ENCODE measurements at places on chromosomes 7 and 10.

DNA sequence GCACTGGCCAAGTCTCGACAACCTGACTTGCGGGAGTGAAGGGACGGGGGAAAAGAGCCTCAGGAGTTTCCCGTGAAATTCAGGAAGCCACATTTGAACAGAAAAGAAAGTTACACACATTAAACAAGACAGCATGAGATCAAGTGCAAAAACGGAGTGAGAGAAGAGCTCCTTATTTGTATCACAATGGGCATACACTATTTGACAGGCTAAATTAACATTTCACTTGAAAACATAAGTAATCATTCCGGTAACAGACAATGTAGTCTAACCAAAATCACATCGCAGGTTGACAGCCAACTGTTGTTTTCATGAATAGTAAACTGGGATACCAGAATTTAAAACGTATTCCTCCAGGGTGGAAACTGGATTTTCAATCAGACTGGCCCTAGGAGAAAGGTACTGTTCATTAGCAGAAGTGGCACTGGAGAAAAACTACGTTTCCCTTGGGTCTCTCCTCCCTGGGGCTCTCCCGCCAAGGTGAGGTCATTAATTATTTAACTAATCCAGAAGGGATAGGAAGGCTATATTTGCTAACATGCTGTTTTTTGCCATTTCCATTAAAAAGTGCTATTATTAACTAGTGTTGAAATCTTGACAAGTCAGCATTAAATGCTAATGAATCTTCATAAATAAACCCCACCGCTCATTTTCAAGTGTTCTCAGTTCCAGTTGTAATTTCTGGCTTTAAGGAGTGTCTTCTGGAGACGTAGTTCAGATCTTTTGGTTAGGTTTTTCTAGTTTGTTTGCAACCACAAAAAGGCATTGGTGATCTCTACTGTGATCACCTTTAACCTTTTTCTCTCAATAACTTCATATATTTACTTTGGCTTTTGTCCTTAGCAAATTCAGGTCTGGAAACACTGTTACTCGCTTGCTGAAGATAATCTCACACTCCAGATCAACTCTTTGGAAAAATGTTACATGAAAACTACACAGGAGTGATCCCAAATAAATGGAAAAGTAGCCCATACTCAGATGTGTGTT, 25.1 kb downstream of the RHEB start:
- no peak for DNase-seq

GRCh38 chr7:24501443-24502134, 71.7 kb upstream of the PALS2 start:
- no peak for DNase-seq

- DNase-seq: no peak
These were observed 151.3 kb upstream of the ADO start for GRCh38 chr10:62653254-62653653.

- no peak for DNase-seq
These were observed 135.8 kb downstream of the TEX36 start for GRCh38 chr10:125547010-125547650.

DNA sequence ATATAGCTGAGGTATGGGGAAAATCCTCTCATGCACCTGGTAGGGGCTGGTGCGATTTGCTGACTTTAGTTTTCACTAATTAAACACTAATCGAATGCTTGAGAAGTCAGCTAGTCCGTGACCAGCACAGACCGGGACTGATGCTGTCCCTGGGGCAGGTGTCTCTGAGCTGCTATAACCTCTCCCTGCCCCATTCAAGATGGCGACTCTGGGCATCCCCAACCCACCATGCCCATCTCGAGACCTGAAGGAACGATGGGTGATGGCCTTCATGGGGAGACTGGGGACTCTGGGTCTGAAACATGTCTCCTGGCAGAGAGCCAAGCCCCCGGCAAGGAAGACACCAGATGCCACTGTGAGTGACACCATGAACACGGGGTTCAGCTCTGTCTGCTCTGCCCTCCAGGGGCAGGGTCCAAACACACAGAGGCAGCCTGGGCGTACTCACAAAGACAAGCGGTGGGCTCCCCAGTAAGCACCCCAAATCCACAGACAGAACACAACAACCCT, 57.4 kb downstream of the GNA12 start:
- no peak for DNase-seq

GRCh38 chr10:105973360-105973759, 1191.1 kb downstream of the SORCS1 start:
- DNase-seq: no peak

DNA sequence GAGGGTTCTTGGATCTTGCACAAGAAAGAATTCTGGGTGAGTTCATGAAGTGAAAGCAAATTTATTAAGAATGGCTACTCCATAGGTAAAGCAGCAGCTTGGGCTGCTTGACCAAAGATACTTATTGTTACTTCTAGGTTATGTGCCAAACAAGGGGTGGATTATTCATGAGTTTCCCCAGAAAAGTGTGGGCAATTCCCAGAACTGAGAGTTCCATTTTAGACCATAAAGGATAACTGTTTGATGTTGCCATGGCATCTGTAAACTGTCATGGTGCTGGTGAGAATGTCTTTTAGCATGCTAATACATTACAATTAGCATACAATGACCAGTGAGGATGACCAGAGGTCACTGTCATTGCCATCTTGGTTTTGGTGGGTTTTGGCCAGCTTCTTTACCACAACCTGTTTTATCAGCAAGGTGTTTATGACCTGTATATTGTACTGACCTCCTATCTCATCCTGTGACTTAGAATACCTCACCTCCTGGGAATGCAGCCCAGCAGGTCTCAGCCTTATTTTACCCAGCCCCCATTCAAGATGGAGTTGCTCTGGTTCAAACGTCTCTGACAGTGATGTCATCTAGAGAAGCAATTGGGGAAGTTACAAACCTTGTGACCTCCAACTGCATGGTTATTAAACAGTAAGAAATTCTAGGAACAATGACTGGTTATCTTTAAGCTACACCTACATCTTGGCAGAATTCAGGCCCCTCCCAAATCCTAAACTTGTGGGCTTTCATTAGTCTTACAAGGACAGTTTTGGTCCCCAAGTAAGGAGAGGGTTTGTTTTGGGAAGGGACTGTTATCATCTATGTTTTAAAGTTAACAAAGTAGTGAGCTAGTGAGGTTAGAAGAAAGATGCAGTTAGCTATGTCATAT, 48.0 kb upstream of the INHBA start:
- DNase-seq: no peak

GRCh38 chr10:111511751-111512150, 434.9 kb downstream of the ADRA2A start:
- DNase-seq: no peak

All from CD4-positive, alpha-beta T cell treated with Interleukin-4 for 4 hours (primary cell).